AG10803 (cell line): ENCODE measurements at places on chromosomes 2 and 18.
A peak's percentile ranks its signal among the peaks of the same experiment; 100 is the strongest.

- peak; percentile 48 for DNase-seq
These were observed 35.8 kb downstream of the FOSL2 start for GRCh38 chr2:28428486-28428885.

DNA sequence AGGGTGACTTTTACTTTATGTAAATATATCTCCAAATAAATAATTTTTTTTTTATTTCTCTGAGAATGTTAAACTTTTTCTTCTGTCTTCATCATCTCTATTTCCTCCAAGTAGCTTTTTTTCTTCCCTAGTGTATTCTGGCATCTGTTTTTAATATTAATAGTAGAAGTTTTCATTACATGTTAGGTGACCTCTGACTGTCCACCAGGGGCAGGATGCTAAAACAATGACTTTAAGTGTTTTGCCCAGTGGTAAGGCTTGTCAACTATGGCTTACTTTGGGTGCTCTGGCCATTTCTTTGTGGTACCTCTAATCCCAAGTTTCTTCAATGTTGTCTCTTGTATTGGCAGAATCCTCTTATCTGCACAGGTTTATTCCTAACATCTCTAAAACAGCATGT is 127.1 kb downstream of the SRBD1 start:
- peak; percentile 47 for DNase-seq

GRCh38 chr18:5892823-5893431 is 2.4 kb downstream of the TMEM200C start:
- no peak for DNase-seq

DNA sequence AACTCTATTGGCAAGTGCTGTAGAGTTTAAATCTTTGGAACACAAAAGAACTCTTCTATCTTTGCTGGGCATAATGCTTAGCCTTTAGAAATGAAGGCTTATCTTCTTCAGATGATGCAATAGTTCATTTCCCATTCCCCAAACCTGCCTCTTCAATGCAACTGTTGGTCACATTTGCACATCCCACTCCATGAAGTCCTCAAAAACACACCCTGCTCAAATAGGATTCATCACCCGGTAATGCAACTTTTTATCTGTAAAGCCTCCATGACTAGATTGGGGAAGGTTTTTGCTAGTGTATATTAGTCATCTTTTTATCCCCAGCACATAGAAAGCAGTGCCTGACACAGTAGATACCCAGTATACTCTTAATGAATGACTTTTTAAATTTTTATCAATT is 376.4 kb downstream of the RBM43 start:
- DNase-seq = no peak

DNA sequence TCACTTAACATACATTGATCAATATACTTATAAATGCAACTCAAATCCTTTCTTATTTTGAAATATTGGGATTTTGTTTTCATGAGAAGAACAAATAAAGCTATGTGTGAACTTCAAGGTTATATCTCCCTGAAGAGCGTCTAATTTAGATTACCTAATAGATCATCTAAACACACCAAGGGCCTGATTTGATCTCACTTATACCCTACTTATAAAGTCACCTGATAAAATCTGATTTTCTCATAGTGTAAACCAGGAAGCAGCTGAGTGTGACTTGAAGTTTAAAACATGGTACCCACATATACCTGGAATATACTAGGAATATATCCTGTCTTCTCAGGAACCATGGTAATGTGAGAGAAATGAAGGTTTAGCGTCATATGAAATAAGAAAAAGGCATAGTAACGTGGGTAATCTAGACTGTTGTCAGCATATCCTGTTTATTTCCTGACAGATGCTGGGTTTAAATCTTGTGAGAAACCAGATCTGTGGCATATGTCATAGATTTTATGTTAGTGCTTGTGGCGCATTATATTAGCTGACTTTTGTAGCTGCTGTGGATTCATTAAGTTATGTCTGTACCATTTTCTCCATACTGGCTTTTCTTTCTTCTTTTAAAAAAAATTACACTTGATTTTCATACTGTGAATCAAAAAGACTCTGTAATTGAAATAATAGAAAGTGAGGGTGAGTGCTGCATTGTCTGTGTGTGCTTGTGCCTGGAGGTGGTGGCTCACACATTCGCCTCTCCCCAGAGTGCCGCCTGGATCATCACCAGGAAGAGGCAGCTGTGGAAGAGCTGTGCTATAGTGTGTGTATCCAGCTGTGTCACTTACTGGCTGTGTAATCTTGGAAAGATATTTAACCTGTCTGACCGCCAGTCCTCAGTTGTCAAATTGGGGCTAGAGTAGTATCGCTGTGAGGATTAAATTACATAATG is 164.0 kb downstream of the MYO3B start:
- no peak for DNase-seq

DNA sequence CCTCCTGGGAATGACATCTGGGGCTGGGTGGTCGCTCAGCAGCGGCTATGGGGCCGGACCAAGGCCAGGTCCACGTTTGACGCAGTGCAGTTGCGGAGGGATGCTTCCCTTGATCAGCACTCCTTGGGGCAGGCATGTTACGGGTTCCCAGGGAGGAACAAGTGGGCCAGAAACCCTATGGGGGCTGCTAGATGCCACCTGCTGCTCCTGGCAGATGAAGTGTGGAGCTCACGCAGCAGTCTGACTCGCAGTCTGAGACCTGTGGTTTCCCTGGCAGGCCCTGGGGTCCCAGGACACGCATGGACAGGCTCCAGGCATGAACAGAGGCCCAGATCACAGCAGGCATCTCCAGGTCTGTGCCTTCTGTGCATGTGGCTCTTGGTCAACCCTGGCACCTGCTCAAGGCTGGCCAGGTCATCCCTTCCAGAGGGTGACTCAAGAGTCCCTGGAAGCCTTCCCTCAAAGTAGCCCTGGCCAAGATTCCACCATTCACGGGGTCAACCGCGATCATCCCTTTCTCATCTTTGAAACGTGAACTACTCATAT is 20.0 kb downstream of the KCNF1 start:
- peak; percentile 62 for DNase-seq

GRCh38 chr2:214593727-214594126 is 182.9 kb downstream of the VWC2L start:
- DNase-seq = no peak

DNA sequence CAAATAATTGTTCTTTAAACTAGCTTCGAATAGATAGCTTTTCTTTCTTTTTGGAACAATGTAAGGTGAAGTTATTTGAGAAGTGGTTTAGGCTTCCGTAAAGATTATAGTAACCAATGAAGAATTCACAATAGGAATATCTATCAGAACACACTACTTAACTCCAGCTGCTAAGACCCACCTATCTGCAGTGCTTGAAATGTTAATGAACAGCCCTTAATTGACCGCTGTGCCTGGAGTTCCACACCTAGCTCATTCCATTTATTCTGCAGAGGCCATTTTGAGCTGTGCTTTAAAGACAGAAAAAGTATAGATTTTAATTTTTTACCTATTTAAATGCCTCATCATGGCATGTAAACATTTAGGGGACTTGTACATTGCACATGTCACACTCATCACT is 83.3 kb upstream of the APCDD1 start:
- no peak for DNase-seq

GRCh38 chr18:12679183-12679786 is 21.4 kb upstream of the SPIRE1 start:
- peak; percentile 76 for DNase-seq

- DNase-seq = no peak
These were observed 17.9 kb upstream of the ID2 start for GRCh38 chr2:8663997-8664396.

- no peak for DNase-seq
These were observed 23.7 kb upstream of the PLEKHM3 start for GRCh38 chr2:208049006-208049405.

GRCh38 chr18:42078711-42079110 is 123.7 kb downstream of the PIK3C3 start:
- peak; percentile 20 for DNase-seq

GRCh38 chr18:22084547-22084946 is 84.8 kb upstream of the GATA6 start:
- no peak for DNase-seq

GRCh38 chr18:60892441-60892840 is 440.8 kb upstream of the CDH20 start:
- DNase-seq = peak; percentile 3

DNA sequence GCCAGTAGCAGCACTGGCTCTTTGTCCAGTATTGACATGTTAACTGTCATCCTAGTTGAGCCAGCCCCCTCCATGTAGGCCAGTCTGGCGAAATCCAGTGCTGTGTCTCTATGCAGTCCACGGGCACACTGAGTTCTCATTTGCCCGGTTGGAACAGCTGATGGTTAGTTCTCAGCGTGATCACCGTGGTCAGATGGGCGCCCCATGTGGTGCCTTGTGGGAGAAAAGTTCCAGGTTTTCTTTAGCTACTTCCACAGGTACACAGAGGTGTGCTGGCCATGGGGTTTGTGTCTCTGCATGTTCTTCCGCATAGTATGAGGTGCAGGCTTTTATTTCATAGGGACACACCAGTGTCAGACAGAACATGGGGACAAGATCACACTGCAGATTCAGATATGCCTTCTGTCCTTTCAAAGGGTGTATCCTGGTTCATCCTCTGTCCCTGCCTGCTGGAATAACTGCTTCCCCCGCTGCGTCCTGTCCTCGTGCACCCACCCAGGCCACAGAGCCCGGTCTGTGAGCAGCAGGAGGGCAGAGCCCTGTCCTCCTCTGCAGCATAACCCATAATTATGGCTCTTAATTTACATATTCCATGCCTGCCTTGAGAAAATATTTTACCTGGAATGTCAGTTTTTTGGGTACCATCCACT is 334.1 kb downstream of the GBX2 start:
- no peak for DNase-seq

GRCh38 chr2:205726506-205726905 is 44.2 kb downstream of the NRP2 start:
- DNase-seq = no peak

DNA sequence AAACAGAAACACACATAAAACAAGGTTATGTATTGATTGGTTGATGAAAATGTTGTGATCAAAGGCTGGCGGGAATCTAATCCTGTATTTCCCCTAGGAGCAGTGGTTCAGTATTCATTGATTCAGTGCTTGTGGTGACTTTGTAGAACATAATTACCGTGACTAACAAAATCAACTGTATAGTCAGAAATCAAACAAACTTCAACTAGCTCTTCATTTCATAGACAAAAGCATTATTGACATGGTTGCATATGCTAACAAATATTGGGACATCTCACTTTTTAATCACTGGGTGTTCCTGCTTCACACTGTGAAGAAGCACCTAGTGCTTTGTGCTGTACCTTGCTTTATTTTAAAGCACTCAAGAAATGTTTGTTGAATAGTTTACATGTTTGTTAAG is 41.4 kb downstream of the USP14 start:
- no peak for DNase-seq

GRCh38 chr2:144310889-144311608 is 208.9 kb downstream of the ZEB2 start:
- no peak for DNase-seq

- DNase-seq = no peak
These were observed 72.8 kb upstream of the TWIST2 start for GRCh38 chr2:238774980-238775509.

DNA sequence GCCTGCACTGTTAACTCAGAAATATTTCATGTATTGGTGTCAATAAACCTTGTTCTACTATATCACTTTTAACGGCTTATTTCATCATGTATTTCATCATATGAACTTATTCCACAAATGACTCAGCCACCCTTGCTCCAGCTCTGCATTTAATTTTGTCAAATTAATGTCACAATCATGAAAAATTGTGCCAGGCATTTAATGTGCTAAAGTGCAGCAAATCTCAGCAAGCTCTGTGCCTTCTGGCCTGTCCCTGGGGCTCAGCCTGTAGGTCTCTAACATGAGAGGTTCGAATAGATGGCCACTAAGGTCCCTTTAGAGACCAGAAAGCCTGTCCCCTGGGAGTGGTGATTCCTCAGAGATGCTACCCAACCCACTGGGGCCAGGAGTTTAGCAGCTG is 28.6 kb downstream of the BOD1L2 start:
- peak; percentile 3 for DNase-seq

DNA sequence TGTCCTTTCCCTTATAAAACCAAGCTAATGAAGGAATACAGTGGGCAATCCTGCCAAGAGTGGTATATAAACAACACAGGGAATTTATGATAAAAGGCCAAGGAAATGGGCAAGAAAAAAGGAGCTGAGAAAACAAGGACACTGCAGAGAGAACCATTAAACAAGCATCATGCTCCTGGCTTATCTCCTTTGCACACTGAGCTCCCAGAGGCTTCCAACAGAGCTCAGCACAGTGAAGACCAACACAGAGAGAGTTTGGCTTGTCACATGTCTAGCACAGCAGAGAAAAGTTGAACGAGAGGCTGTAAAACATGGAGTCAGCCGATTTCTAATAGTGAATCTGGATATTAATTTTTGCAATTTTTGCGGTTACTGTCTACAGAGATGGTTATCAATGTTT is 68.0 kb upstream of the KLF7 start:
- DNase-seq = no peak

- no peak for DNase-seq
These were observed 224.6 kb downstream of the ARL6IP6 start for GRCh38 chr2:152942940-152943440.

- no peak for DNase-seq
These were observed 250 bp upstream of the SPEG start for GRCh38 chr2:219434468-219434717.

GRCh38 chr2:212327171-212327809 is 211.3 kb downstream of the ERBB4 start:
- DNase-seq = no peak

DNA sequence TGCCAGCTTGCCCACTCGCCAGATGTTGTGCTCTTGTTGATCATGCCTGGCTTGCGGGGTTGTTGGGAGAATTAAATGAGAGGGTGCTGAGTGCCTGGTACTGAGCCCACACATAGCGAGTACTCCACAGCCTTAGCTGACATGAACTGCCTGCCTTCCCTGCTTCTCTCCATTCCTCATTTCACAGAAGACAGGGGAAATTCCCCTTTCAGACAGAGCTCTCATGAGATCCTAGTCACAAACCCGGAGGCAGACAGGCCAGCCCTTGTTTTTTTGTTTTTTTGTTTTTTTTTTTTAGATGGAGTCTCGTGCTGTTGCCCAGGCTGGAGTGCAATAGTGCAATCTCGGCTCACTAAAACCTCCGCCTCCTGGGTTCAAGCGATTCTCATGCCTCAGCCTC is 17.1 kb upstream of the DNMT3A start:
- no peak for DNase-seq

- DNase-seq = no peak
These were observed 489.1 kb downstream of the STK39 start for GRCh38 chr2:167758292-167758691.

DNA sequence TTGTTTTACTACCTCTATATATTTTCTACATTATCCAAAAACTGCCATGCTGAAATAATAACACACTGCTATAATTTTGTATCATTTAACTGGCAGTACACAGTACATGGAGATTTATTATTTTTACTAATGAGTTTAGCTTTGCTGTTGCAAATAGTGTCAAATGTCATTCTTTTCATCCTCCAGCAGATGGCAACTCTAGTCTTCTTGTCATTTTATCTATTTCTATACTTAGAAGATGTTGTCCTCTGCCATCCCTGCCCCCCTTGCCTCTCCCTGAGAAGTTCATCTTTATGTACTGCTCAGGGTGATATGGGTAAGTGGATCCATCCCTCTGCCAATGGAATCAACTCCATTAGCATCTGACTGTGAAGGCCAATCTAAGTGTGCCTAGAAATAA is 21.7 kb upstream of the LRRTM1 start:
- DNase-seq = peak; percentile 49

GRCh38 chr2:138780908-138781307 is 718 bp upstream of the NXPH2 start:
- no peak for DNase-seq
